ENCODE measurements at places on chromosomes 3 and 15.

GRCh38 chr3:36991147-36991546 lies 1.8 kb downstream of the EPM2AIP1 start:
- peak overlapping the region; percentile 71 for H3K4me3 ChIP-seq
- DNase-seq: no peak
- peaks cover 38% of the 10 kb centered on the region for H3K4me1 ChIP-seq
- H3K27ac ChIP-seq: peak overlapping the region; percentile 98
- peaks cover 42% of the 10 kb centered on the region for H3K36me3 ChIP-seq

- no peak overlapping the region for H3K4me3 ChIP-seq
- no peaks in the 10 kb centered on the region for H3K27me3 ChIP-seq
- no peaks in the 10 kb centered on the region for H3K36me3 ChIP-seq
- H3K27ac ChIP-seq: no peak overlapping the region
Measured at GRCh38 chr15:50758712-50759205, 6.7 kb downstream of the SPPL2A start.

GRCh38 chr3:195087328-195087727 lies 183.6 kb downstream of the XXYLT1 start:
- H3K27ac ChIP-seq: no peak overlapping the region
- H3K4me3 ChIP-seq: no peak overlapping the region
- no peaks in the 10 kb centered on the region for H3K27me3 ChIP-seq
- DNase-seq: no peak

DNA sequence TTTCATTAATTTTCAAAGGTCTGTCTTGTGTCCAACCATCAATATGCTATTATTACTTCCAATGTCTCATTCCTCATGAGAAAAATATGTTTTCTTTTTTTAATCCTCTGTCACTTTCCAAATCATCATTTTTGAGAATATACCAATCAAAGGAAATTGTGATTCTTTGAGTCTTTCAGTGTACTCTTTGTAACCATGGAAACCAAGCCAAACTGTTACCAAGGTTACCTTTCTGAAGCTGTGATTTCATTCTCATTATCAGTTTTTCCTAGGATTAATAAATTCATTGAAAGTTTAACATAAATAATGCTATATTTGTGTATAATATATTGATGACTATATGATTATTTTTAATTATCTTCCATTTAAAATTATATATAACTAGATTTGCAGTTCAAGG lies 16.6 kb upstream of the PLSCR5 start:
- no peaks in the 10 kb centered on the region for H3K36me3 ChIP-seq
- H3K4me1 ChIP-seq: no peaks in the 10 kb centered on the region
- DNase-seq: no peak
- no peaks in the 10 kb centered on the region for H3K27me3 ChIP-seq

GRCh38 chr15:44763187-44763586 lies 26.9 kb downstream of the TRIM69 start:
- no peaks in the 10 kb centered on the region for H3K4me1 ChIP-seq
- no peak overlapping the region for H3K27ac ChIP-seq
- DNase-seq: no peak

GRCh38 chr3:184366619-184367289 lies 5.2 kb downstream of the POLR2H start:
- no peaks in the 10 kb centered on the region for H3K27me3 ChIP-seq
- DNase-seq: no peak
- no peak overlapping the region for H3K4me3 ChIP-seq
- peaks cover 31% of the 10 kb centered on the region for H3K36me3 ChIP-seq

- H3K4me1 ChIP-seq: no peaks in the 10 kb centered on the region
- no peaks in the 10 kb centered on the region for H3K36me3 ChIP-seq
- DNase-seq: no peak
Measured at GRCh38 chr3:61650276-61650675, 88.9 kb downstream of the PTPRG start.

DNA sequence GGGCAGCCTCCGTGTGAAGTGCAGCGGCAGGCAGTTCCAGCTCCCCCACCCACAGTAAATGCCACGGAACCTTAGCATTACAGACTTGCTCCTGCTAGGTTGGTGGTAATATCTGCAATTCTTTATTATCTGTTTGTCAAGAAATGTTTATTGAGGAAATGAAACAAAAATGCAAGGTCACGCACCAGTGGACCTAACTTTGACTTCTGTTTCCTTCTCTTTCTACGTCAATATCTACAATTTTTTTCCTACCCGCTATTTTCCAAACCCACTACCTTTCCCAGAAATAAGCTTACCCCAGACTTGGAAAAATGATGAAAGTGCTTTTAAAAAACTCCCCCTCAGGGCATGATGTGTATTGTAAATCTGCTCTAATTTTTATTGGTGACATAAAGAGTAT lies 18.9 kb downstream of the ILDR1 start:
- no peaks in the 10 kb centered on the region for H3K36me3 ChIP-seq
- DNase-seq: no peak
- H3K4me3 ChIP-seq: no peak overlapping the region
- peaks cover 8% of the 10 kb centered on the region for H3K4me1 ChIP-seq
- no peak overlapping the region for H3K27ac ChIP-seq

DNA sequence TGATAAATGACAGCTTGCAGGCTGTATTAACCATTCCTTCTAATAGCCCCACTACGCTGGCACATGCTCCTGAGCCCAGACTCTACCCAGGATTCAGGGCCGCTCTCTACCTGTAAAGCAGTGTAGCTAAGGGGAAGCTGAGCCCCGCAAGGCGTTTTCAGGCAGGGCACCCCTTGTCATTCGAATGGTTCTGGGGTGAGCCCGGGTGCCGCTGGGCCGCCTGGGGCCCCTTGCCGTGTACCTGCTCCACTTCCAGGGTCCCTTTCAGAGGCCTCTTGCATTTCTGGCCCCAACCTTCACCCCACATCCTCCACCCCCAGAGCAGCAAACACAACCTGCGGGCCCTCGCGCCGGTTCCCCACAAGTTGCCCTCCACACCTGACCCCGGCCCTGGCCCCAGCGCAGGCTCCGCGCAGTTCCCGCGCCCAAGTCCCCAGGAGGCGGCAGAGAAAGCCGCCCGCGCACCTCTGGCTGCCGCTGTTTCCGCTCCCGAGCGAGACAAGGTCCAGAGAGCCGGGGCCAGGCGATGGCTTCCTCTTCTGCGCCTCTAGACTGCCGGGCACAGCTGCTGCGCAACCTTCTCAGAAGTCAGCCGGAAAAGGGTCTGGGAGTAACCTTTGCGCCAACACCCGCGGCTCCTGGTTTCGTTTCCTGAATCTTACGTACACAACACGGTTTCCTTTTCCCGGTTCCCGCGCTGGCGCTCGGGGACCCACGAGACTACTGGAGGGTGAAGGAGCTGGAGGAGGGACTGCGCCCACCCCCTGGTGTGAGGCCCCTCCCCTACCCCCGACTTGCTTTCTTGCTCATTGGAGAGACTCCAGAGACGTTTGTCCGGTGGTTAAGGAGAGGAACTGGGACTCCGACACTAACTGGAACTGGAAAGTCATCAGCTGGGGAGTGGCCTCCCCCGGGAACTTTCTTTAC lies at the start of gene PLSCR1:
TSS of gene PLSCR1 (minus strand) at position 606 of the 927 bp plus-strand sequence. CDS start 8,055 bp downstream, outside the sequence.
- DNase-seq: peak; percentile 96
- H3K27me3 ChIP-seq: no peaks in the 10 kb centered on the region
- H3K4me3 ChIP-seq: peak within 1 kb of the TSS; percentile 75
- peak within 1 kb of the TSS; percentile 88 for H3K27ac ChIP-seq

DNA sequence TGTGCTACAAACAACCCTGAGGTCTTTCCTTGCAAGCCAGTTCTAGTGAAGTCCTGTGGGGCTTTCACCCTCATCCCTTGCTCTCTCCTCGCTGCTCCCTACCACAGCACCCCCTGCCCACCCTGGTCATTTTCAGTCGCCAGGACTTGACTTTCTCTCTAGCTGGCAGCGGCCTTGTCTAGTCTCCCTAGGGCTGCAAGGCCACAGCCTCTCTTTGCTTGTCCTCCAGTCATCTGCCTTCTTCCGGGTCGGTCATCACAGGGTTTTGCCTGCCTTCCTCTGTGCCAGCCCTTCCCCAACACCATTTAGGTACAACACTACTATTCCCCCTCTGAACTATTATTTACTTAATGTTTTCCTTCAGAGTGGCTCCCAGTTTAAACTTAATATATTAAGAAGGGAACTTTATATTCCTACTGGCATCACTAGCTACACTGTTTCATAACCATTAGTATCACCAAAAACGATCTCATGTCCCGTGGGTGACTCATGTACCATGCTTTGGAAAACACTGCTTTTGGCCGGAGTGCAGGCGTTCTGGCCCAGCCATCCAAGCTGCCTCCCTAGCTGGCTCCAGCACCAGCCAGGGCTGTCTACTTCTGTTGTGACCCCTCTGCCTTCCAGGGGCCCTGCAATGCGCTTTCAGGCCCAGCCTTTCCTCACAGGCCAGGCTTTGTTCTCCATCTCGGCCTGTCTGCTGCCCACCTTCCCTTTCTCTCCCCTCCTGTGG lies 21.4 kb downstream of the FAH start:
- no peaks in the 10 kb centered on the region for H3K27me3 ChIP-seq
- no peaks in the 10 kb centered on the region for H3K4me1 ChIP-seq
- DNase-seq: no peak
- no peaks in the 10 kb centered on the region for H3K36me3 ChIP-seq
- H3K4me3 ChIP-seq: no peak overlapping the region

GRCh38 chr3:131561511-131561910 lies 58.7 kb upstream of the MRPL3 start:
- no peak overlapping the region for H3K4me3 ChIP-seq
- peaks cover 7% of the 10 kb centered on the region for H3K4me1 ChIP-seq
- H3K27ac ChIP-seq: no peak overlapping the region
- peak; percentile 79 for DNase-seq
- H3K27me3 ChIP-seq: no peaks in the 10 kb centered on the region

DNA sequence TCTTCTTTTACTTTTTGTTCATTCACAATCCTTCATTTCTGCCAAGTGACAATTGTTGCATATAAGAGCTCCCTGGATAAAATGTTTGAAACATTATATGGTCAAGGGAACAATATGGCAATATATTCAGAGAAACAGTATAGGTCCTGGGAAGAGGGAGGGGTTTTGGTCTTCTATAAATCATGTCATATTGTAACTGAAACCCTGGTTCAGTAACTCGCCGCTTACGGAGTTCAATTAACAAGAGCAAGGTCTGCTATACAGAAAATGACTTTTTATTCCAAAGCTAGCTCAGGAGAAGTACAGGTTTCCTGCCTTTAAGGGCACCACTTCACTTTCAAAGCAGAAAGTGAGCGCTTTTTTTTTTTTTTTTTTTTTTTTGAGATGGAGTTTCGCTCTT lies 522.1 kb upstream of the TGFBR2 start:
- H3K27ac ChIP-seq: no peak overlapping the region
- H3K4me1 ChIP-seq: peaks cover 4% of the 10 kb centered on the region
- no peak for DNase-seq
- H3K4me3 ChIP-seq: no peak overlapping the region
